ENCODE measurements at places on chromosomes 12 and 14.
A peak's percentile ranks its signal among the peaks of the same experiment; 100 is the strongest.

DNA sequence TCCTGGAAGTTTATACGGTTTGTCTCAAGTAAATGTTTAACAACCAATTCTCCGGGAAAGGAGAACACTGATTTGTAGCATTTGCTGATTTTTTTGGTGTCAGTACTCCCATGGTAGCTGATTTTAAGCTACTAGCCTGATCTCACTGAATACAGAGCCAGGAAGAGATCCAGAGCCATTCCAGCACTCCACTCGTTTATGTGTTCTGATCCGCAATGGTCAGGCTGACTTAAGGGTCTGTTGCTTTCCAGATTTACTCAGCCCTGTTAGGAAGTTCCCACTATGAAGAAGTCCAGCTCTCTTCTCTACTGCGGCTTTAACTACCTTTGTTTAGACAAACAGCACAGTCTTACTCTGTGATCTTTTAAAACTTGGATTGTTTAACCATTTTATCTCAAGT, 38.0 kb upstream of the NID2 start:
- DNase-seq: no peak

- no peak for DNase-seq
Measured at GRCh38 chr14:74218462-74218861, 20.8 kb upstream of the VSX2 start.

- no peak for DNase-seq
Measured at GRCh38 chr12:1948883-1949282, 30.4 kb upstream of the CACNA2D4 start.

GRCh38 chr12:89552376-89552775, 26.5 kb upstream of the POC1B start:
- no peak for DNase-seq

GRCh38 chr12:19021646-19022045, 107.9 kb upstream of the PLEKHA5 start:
- no peak for DNase-seq

- DNase-seq: no peak
Measured at GRCh38 chr12:41515953-41516352, 327.8 kb downstream of the PDZRN4 start.

DNA sequence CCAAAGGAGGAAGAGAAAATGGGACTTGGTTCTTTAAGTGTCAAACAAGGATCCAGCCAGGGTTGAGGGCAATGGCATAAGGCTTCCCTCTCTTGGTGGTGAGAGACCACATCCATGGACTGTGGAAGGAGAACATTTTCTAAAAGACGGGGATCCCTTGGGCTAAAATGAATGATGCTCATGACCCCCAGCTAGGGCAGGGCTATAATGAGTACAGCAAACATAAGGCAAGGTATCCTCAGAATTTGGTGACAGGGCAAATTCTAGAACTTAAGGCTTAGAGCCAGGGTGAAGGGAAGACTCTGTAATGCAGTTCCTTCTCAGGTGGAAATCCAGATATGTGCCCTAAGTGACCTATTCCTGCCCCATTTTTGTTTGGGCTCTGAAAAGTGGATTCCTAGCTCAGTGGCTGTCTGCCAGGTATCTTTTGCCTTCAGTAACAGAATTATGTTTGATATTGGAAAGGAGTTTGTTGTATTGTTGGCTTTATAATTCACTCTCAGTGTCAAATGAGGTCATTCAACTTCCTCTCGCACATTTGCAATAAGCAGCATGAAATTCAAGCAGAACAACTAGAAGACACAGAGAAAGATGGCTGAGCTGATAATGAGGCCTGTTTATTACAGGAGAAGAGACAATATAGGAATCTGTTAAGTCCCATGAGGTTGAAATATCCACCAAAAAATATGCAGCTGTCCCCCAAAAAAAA, 76.8 kb downstream of the DAD1 start:
- DNase-seq: no peak

DNA sequence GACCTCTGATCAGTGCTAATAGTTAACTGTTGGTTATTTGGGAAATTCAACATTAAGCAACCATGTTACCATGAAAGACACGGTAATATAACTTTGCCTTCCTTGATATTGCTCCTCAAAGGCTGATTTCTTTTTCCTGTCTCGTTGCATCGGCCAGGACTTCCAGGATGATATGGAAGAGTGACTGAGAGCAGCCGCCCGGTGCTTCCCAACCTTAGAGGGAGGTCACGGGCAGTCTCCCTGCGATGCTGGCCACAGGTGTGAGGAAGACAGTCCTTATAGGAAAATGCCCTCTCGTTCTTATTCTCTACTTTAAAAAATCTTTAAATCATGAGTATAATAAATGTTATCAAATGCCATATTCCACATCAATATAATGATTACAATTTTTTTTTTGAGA, 33.1 kb upstream of the GPR132 start:
- no peak for DNase-seq

- no peak for DNase-seq
Measured at GRCh38 chr12:101207086-101207780, 2.8 kb downstream of the SLC5A8 start.

DNA sequence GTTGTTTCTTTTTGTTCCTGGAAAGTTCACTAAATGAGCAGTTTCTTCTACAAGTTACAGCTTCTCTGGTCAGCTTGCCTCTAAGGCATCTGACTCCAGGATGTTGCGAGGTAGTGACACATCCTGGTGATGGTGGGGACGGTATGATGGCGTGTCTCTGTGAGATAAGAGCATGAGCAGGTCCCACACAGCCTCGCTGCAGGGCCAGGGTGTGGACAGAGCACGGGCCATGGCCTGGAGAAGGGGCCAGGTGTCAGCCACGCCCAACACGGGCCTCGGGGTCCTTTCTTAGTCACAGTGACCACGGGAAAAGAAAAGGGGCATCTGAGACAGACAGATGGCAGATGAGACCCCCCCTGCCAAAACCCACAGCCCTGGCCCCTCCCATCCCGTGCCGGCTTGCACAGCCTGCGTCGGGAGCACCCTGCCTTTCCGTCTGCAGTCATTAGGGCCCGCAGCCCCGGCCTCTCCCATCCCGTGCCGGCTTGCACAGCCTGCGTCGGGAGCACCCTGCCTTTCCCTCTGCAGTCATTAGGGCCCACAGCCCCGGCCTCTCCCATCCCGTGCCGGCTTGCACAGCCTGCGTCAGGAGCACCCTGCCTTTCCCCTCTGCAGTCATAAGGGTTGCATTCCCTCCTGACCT, 79.3 kb upstream of the DYNC1H1 start:
- no peak for DNase-seq

GRCh38 chr14:72177251-72177650, 245.0 kb downstream of the RGS6 start:
- DNase-seq: peak; percentile 17

DNA sequence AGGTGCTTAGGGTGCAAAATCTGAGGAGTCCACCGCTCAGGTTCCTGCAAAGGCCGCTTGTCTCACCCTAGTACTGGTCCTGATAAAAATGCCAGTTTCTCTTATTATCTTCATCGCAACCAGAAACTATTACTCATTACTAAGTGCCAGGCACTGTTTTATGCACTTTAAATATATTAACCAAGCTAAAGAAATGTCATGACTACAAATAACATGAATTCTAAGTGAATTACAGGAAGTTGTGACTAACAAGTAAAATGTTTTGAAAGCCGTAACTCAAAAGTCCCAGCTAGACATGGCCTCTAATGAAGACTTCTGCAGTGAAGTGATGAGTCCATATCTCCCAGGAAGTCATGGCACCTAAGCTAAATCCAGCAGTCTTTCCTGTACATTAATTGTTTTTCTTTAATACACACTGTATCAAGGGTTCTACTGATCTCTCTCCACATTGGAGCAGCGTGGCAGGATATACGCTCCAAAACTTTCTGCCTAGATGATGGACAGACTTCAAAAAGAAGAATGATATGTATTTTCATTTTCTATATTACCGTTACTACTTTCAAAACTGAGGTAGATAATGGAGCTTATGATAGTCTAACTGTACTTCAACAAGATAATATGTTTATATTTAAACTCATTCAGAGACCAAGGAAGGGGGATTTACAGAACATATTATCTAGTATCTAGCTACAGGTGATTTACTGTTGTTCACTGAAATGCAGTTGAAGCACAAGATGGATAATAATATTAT, 117.3 kb upstream of the ARID2 start:
- DNase-seq: no peak

DNA sequence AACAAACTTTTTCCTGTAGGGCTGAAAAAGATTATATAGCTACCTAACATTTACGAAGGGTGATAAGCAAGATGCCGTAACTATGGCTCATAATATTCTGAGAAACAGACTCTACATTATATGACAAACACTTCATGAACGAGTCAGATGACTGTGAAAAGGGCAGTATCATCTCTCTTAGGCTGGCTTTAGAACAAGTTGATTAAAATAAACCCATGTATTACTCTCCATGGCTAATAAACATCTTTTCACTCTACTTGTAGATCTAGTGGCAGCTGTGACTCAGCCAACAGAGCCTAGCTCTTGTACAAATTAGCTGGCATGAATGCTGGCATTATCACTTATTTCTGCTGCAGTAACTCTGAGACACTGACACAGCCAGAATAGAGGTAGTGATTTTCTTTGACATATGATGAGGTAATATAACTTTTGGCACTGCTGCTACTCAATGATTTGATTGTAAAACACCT, 47.1 kb downstream of the SLC2A13 start:
- DNase-seq: no peak

GRCh38 chr14:96806836-96807235, 9.7 kb downstream of the VRK1 start:
- DNase-seq: no peak

DNA sequence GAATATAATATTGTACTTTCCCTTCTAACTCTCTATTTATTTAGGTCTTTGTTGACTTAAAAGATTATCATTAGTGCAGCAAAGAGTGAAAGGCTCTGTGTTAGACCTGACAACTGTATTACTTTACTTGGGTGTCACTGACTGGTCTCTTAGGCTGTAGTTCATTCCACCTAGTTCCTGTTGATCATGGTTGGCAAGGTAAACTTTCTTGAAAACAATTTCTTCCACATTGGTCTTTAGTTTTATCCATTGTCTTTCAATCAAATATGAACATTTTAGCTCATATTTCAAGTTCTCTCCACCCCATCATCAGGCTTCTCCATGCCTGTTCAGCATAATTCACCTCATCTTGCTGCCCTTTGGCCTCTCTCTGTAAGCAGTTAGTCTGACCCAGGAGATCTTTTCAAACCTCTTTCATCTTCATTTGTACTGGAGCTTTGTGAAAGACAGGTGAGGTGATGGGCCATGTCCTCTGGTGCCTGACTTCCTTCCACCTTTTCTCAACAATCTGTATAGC, 32.1 kb upstream of the PPM1H start:
- no peak for DNase-seq
